Right hindlimb (tissue), 1 donor: ENCODE measurements at places on chromosomes 7 and 10.

GRCh38 chr7:152759949-152760853 is 649 bp downstream of the ACTR3B start:
- DNase-seq, result peak; percentile 56

DNA sequence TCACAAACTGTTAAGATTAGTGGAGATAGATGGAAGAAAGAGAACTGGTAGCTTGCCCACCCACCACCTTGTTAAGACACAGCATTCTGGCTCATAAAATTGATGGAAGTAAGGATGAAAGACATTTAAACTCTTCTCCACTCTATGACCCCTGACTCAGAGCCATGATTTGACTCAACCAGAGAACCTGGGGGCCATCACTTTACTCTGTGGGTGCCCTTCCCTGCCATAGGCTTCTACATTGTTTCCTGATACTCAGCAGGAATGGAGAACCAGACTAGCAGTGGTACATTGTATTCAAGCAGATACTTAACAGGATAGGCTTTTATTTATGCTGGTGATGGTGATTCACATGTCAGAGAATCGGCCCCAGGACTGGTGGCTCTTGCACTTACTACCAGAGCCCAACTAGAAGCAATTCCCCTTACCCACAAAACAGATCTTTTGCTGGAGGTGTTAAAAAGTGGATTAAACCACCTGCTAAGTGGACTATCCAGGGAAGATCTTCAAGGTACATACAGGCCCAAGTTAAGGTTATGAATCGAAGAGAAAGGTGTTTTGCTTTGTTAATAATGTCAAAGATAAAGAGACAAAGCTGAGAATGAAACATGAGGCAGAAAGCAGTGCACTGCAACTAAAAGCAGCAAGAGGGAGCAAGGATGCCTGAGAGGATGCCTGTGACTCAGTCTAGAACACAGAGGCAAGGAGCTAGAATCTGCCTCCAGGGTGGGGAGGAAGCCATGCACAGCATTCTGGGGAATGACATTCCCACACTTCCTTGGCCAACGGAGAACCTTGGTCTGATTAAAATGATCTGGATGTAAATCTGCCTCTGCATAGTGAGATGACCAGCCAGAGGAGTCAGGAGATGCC is 36.0 kb upstream of the GLI3 start:
- DNase-seq, result no peak

DNA sequence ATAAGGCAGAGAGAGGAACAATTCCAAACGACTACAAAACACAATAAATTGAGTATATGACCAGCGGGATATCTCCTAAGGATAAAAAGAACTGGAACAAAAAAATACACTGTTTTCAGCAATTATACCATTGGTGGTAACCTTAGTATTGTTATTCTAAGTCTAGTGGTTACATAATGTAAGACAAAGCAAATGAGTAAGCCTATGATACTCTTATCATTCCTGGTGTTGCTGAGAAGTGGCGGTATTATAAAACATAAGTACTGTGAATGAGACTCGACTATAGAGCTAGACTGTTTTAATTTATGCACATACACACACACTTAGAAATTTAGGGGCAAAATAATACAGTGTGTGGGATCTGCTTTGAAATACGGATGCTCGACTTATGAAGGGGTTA is 107.7 kb downstream of the NRBF2 start:
- no peak for DNase-seq

DNA sequence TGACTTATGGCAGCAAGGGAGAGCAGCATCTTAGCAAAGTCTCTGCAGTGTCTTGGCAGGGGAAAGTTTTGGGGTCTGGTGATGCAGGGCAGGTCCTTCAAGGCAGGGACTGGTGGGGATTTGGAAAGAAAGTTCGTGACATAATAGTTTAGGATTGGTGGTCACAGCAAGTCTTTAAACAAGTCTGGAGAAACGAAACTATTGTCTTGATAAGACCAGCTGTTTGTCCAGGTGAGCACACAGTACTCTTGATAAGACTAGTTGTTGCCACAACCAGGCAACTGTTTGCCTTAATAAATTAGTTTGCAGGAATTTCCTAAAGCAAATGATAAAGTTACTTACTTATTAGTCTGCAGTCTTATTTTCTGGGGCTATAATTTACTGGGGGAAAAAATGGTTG is 136.1 kb downstream of the AKR1D1 start:
- no peak for DNase-seq

DNA sequence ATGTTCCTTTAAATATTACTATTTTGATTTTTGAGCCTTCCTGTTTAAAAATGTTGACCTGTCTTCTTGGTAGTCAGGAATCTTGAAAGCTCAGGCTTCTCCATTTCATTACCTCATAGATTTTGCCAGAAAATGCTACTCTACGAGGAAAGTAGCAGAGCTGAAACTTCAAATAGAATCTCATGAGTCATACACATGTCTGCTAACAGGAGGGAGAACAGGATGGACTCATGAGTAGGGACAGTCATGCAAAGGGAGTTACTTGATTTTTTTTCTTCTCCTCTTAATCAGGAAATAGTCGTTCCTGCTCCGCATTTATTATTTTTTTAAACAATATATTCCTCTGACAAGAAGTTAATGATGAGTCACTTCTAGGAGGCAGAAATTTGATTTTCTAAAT is 37.0 kb upstream of the MINDY3 start:
- DNase-seq, result no peak

DNA sequence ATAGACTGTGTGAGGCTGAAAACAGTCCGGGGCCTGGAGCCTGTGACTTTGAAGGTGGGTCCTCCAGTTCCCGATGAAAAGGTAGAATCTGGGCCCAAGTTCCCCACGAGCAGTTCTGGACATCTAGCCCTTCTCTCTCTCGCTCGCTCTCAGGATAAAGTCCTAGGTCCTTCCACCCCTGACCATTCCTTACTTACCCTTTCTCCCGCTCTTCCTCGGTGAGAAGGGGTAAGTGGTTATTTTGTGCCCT is 713 bp downstream of the IMMP2L start:
- no peak for DNase-seq

- DNase-seq, result no peak
Measured at GRCh38 chr10:52232561-52233350, 81.3 kb upstream of the DKK1 start.

DNA sequence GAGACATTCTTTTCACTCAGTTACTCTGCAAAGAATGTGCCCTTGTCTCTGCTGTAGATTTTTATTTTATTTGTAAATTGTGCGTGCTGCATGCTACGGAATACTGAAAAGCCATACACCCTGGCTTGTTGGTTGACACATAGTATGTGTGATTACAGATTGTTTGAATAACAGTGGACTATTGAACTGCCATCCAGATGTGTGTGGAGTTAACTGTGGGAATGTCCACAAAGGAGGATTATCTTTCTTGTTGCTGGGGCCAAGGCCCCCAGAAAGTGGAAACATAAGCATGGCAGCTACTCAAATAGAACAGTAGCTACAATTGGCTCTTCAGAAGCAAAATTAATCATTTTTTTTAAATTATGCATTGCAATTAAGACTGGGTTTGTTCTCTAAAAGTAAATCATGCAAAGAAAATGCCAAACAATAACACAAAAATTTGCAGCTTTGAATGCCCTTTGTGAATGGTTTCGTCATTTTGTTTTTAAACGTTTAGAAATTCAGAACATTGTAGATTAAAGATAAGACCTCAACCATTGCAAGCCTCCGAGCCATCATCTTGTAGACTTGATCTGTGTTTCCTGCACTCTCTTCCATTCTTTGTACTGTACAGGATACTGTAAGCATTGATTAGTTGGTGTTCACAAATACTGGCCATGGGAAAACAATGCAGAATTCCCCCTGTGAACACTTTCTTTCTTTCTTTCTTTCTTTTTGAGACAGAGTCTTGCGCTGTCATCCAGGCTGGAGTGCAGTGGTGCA is 210.3 kb upstream of the TCF7L2 start:
- no peak for DNase-seq

DNA sequence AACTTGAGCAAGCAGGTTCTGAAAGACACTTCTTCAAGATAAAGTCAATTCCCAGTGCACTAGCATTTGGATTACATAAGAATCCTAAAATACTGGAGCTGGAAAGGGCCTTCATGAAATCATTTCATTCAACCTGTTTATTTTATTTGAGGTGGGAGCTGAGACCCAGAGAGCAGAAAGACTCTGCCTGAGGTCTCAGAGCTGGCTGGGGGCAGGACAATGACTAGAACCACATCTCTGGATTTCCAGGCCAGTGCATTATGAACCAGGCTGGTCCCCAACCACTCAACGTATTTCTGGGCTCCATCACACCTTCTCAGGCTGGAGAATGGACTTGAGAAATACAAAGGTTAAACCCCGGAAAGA is 8.4 kb downstream of the ANXA11 start:
- no peak for DNase-seq

GRCh38 chr7:11784769-11785536 is 47.0 kb downstream of the THSD7A start:
- no peak for DNase-seq

DNA sequence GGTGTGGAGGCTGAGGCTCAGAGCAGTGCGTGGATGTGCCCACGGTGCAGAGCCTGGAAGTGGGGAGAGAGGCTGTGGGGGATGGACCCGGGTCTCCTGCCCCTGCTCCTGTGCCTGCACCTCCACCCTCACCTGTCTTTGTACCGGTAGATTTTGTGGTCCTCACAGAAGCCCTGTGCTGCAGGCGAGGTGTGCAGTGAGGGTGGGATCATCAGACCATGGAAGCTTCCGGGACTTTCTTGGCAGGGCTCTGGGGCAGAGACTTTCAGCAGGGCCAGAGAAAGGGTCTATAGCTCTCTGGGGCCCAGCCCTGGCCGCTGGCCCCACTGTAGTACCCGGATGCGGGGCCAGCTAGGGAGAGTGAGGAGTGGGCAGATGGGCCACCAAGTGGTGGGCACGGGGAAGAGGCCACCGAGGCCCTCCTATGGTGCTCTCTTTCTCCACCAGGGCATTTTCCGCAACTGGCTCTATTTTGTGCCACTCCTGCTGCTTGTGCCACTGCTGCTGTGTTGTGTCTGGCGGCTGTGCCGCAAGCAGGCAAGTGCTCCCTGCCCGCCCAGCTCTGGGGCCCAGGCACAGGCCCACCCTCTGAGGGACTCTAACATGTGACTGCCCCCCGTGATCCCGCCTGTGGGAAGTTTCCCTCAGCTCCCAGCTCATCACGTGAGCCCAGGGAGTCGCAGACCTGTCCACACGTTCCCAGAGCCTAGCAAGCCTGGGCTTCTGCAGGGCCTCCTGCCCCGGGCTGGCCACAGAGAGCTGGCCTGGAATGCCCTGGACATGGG is 22.1 kb downstream of the ANTXRL start:
- DNase-seq, result no peak

DNA sequence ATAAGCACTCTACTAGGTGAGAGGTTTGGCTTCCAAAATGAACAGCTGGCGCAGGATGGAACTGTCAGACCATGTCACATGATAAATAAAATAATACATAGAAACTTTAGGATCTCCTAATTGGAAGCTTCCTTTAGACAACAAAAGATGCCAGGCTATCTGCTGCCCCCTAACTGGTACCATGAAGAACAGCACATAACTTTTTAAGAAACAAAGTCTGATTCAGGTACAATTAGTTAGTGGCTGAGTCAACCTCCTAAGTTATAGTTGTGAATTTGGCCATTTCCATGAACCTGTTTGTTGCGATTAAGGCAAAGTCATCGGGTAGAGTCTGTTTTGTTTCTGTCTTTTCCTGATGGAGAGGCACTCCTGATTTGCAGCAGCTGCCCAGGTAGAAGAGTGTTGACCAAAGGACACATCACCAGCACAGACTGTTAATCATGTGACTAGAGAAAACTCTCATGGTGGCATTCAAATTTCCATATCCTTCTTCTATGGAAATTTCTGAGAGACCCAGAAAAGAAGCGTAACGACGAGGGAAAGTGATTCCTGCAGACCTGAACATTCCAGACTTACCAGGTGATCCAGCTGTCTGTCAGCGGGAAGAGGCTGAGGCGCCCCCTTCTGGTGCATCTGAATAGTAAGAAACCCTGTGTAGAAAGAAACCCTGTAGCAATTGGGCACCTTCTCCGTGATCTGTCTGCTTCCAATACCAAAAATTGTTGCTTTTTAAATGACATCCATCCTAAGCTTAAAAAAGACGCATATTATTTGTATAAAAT is 8.6 kb upstream of the INHBA start:
- no peak for DNase-seq

DNA sequence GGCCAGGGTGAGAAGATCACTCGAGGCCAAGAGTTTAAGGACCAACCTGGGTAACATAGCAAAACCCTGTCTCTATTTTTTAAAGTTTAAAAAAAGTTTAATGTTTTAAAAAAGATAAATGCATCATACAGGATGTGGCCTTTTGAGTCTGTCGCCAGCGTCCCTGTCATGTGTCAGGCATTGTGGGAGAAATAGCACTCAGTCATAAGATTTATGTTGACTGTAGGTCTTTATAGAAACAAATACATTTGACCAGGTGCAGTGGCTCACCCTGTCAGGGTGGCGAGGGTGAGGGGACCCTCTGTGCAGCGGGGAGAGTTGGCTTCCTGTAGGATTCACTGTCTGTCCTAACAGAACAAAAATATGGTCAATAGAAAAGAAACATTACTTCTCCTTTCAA is 63.5 kb upstream of the SH2B2 start:
- no peak for DNase-seq

DNA sequence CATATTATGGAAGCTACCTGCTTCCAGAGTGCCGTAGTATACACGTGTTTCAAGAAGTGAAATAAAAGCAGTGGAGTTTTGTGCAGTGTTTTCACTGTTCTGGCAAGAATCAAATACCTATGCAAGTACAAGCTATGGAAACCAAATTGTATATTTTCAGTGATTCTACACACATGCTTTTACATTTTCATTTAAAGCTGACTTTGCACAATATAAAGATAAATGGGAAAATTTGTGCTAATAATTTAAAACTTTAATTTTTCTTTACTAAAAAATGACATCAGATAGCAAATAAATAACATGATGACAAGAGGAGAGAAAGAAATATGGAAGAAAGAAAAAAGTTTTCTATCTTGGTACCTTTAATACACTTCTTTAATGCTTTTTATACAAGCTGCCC is 393.7 kb upstream of the NPVF start:
- DNase-seq, result no peak

DNA sequence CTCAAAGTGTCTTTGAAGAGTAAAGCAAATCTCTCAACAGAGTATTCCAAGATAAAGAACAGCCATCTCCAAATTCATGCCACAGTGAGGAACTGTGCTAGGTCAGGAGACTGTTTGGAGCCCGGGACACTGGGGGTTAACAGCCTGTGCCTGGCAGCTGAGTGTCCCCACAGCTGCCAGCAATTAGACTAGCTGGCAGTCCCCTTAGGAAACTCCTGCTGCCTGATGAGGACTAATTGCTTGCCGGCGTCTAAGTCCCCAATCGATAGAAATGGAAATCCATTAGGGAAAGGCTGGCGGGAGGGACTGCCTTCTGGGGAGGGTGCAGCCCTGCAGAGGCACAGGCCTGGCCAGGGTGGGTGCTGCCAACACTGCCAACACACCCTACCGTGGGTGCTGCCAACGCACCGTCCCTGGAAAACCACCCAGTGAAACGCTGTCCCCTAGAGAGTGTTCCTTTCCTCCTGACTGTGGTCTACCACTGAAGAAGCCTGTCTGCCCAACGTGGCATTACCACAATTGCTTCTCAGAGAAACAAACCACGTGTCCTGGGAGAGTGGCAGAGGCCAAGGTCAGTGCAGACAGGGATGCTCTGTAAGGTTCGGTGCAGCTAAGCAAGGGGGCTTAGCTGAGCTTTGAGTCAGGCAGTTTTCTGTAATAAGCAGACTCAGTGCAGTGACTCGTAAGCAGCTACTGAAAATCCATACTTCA is 60.8 kb downstream of the XRCC2 start:
- DNase-seq, result peak; percentile 46
